Foreskin keratinocyte (primary cell): ENCODE measurements at places on chromosomes 13 and 19. TPM values are rescaled to one million over a fixed set of nuclear protein-coding genes. Genes with fewer than 3 reads are reported as not detected.
A peak's percentile ranks its signal among the peaks of the same experiment; 100 is the strongest.

- DNase-seq: no peak
Observed at GRCh38 chr19:14096272-14096992, 5.9 kb upstream of the SAMD1 start.

DNA sequence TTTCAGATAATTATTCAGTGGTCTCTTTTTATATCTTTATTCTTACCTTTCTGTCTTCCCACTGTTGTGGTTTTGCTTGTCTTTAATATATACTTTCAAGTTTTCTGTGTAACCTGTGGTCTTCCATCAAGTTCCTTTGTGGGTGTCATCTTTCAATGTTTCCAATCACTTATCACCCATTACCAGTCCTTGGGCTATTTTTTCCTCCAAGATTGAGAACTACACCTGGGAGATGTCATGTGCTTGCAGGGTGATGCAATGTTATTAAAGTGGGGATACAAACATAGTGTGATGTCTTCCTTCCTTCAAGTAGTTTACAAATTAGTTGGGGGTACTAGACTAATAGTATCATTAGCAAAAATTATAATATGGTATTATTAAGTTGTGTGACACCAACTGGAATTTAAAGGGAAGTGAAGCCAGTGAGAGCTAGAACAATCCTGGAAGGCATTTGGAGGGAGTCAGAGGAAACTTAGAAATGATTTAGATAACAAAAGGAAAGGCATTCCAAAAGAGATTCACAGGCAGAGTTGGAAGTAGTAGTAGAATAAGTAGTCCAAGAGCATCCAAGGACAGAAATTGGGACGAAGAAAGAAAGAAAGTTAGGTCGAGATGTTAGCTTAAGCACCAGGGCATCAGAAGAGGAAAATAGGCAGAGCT, 3.4 kb downstream of the FNDC3A start:
- DNase-seq: no peak

- DNase-seq: no peak
Observed at GRCh38 chr13:53073711-53074110, 45.1 kb downstream of the OLFM4 start.

DNA sequence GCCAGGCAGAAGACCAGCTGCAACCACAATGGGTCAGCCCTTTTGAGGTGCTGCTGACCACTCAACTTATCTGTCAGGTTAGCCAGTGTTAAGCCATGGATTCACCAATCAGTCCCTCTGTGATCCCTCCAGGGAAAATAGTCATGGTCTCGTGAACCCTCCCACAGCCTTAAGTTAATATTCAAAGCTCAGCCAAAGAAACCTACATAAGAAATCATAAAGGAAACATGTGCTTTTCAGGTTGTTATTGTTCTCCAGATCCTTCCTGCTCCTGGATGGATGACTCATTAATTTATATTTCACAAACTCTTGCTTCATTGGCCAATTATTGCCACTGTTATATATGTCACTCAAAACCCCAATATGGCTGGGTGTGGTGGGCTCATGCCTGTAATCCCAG, 161.9 kb downstream of the B3GLCT start:
- no peak for DNase-seq

- no peak for DNase-seq
Observed at GRCh38 chr13:27264648-27265047, 6.0 kb upstream of the RASL11A start.

DNA sequence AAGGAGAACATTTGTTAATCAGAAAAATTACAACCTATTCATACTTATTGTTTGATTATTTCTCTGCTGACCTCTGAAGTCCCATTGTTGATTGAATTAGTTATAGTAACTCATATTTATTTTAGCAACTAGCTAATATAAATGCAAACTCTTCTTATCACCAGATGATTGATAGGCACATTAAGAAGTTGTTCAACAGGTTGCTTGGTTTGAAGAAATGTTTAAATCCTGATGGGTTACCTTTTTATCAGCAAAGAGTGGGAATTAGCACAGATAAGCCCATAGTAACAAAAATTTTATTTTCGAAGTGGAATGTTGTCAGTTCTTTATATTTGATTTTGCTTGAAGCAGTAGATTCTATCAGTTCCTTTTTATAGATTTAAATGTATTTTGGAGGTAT, 44.4 kb downstream of the KLF5 start:
- no peak for DNase-seq

DNA sequence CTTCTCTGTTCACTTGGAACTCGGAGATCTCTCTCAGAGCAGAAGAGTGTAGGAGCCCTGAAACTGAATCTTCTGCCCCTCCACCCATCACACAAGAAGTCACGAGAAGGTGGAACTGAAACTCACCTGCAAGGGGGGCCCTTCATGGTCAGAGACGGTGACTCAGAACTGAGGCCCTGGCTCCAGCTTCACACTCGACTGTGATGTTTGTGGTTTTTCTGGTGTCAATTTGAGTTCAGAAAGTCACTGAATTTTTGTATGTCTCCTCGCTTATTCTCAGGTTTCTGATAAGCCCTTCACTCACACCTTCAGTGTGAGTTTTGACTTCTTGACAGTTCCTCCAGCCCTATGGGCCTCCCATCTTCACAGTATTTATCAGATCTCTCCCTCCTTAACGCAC, 23.1 kb downstream of the SIGLEC5 start:
- no peak for DNase-seq

- no peak for DNase-seq
Observed at GRCh38 chr13:30042891-30043630, 192.6 kb upstream of the UBL3 start.

DNA sequence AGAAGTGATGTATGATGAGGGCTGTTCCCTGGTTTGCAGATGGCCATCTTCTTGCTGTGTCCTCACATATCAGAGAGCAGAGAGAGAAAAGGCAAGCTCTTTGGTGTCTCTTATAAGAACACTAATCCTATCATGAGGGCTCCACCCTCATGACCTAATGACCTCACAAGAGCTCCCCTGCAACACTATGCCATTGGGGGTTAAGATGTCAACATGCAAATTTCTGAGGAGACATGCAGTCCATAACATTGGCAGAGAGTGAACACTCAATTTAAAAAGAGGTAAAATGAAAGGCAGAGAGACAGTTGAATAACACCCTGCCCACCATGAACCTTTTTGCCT, 10.9 kb downstream of the FAM187B start:
- no peak for DNase-seq

DNA sequence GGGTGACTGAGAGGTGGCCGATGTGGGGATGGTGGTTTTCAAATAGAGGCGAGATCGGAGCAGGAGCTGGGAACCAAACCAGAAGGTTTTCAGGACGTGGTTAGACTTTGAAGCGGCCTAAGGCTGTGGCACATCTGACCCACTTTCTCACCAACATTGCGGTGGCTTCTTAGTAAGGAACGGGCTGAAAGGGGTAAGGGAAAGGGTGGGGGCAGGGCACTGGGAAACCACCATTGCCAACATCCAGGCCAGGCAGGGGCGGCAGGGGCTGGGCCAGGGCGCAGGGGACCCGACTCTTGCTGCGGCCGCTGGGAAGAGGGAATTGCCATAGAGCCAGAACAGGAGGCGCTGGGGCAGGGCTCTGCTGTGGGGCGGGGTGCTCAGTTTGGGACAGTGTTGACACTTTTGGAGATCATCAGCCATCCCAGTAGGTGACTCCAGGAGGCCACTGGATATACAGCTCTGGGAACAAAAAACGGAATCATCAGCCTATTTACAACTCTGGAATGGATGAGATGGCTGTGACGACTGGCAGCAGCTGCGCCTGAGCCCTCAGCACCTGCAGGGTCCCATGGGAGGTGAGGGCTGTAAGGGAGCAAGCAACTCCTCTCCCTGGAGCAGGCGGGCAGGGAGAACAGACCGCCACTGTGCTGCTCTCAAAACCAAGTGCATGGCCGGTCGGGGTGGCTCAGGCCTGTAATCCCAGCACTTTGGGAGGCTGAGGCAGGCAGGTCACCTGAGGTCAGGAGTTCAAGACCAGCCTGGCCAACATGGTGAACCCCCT, 52.2 kb downstream of the IRS2 start:
- DNase-seq: no peak

- no peak for DNase-seq
Observed at GRCh38 chr13:98598043-98598442, 21.1 kb upstream of the STK24 start.

GRCh38 chr13:86870444-86870843, 800.7 kb upstream of the SLITRK5 start:
- DNase-seq: no peak

DNA sequence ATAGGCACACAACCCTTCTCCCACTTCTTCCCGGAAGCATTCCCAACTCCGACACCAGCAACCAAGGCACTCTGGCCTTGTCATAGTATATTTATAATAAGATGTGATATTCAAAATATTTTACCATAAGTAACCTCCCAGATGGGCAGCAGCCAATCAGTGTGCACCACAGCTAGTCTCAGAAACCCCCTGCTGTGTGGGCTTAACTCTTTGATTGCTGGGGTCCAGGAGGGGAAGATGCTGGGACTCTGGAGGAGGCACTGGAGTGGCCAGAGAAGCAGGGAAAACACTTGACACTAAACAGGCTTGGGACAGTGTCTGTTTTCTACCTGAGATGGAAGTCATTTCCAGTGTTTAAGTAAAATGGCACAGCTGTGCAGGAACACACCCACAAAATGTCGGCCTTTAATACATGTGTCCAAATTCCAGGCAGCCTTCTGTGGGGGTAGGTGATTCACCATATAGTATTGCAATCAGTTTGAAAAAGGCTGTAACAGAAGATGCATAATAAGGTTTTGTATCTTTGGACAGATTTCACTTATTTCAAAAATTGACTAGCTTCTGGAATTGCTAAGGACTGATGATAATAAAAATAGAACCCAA, 100.7 kb downstream of the MBNL2 start:
- DNase-seq: no peak

DNA sequence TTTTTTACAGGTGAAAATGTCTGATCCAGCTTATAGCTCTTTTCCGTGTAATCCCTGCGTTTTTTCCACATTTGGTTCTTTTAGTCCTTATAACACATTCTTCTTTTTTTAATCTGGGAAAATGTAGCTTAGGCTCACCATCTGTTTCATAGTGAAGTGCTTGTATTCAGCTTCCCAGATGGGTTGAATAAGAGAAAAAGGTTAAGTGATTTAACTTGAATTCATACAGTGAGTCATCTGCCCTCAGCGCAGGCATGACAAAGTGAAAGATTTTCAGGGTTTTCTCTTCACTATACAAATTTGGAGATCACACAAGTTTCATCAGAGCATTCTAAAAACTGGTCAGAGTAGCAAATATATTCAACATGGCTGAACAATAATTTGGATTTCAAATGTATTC, 224.8 kb downstream of the SPRY2 start:
- peak; percentile 41 for DNase-seq

DNA sequence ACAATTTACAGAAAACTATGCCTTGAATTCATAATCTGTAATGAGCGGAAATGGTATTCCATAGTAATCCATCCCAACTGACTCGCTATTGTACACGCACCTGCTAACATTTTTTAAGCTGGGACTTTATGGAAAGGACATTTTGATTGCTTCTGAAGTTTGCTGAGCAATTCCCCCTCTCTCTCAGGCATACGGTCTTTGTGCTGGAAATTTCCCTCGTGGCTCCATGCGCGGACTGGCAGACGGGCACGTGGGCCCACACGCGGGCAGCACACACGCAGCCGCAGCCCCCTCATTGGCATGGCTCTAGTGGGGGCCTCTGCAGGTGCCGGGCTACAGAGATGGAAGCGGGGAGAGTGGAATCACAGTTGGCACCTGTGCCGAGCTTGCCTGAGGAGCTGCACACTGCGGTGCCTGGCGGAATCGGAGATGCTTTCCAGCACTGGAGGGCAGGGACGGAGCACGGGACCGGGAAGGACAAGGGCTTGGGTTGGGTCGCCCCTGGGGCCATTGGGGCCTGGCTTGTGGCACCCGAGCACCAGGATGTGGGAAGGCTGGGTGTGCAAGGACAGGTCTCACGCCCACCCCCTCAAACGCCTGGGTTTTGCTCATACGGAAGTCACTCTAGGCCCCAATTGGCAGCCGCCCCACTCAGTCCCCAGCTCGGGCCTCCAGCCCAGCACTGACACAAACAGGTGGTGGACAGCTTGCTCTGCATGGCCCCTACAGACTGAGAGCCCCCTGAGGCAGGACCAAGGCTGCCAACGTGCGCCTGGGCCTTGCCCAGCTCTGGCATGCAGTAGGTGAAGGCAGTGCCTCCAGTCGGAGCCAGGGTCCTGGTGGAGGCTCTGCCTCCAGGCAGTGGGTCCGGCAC, 30.2 kb upstream of the CCNE1 start:
- DNase-seq: no peak

DNA sequence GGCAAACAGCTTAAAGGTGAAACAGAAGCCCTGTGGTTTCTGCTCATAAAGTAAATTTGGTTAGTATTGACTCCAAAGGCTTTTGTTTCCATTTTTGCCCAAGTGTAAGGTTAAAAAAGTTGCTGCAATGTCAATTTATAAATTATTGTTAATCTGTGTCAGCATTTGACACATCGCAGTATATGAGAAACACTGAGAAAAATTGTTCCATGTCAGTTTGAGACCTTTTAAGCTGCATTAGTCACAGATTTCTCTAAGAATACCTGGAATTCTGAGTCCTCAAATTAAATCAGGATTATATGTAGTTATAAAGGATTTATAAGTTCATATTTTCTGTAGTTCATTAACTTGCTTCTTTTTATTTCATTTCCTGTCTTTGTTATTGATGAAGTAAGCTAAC, 78.8 kb downstream of the FGF14 start:
- DNase-seq: no peak

GRCh38 chr19:50639121-50640112, at the start of gene SYT3:
Gene SYT3 (minus strand): TSS chr19:50639881. CDS start chr19:50637411, 2,470 bp downstream.
- DNase-seq: no peak

DNA sequence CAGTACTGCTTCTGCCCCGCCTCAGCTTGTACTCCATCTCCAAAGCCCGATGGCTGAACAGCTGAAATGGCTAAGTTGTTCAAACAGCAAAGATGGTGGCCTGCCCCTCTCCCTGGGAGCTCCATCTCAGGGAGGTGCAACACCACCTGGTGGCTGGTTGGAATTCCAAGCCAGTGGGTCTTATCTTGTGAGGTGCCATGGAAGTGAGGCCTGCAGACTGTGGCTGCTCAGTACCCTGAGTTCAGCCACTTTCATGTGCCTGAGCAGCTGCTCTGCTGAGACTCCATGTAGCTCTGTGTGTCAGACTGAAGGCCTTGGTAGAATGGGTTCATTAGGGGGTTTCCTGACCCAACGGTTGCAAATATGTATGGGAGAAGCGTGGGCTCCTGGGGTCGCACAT, 67.3 kb upstream of the SPRY2 start:
- no peak for DNase-seq

DNA sequence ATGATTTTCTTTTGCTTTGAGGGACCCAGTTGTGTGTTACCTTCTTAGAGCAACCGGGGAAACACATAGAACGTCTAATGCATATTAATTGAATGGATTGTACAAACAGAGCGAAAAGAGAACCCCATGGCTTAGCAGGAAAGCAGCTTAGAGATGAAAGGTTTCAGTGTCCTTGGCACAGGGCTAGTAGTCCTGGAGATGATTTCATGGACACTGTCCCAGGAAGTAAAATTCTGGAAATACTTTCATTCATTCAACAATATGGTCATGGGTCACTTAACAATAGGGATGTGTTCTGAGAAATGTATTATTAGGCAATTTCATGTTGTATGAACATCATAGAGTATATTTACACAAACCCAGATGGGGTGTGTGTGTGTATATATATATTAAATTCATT, 9.7 kb upstream of the FUT2 start:
- no peak for DNase-seq

GRCh38 chr19:4584670-4585460, 25.4 kb upstream of the SEMA6B start:
- DNase-seq: no peak

- DNase-seq: peak; percentile 90
Observed at GRCh38 chr19:17107546-17108452, 32.2 kb downstream of the MYO9B start.

The ZNF486 gene
- total RNA-seq: 9.6 and 10.5 TPM in 2 replicates

The PODNL1 gene
- 0.28 and 0.44 TPM in 2 replicates for total RNA-seq

The SRRM5 gene
- total RNA-seq: 0.04 and 0.14 TPM in 2 replicates

The ALOX5AP gene
- total RNA-seq: 0.35 and 0.41 TPM in 2 replicates

The DLEU7 gene
- not detected in 2 replicates for total RNA-seq

The FFAR2 gene
- not detected in 2 replicates for total RNA-seq

The ZIC5 gene
- total RNA-seq: not detected in 2 replicates
